ENCODE measurements at places on chromosomes 3 and 15. TPM values are rescaled to one million over a fixed set of nuclear protein-coding genes. Genes with fewer than 3 reads are reported as not detected.
A peak's percentile ranks its signal among the peaks of the same experiment; 100 is the strongest.

- H3K36me3 ChIP-seq = no peaks in the 10 kb centered on the region
- DNase-seq = no peak
- no peak overlapping the region for H3K4me3 ChIP-seq
- no peaks in the 10 kb centered on the region for H3K4me1 ChIP-seq
These were observed 282.6 kb upstream of the MCTP2 start for GRCh38 chr15:93948726-93949125.

- H3K36me3 ChIP-seq = no peaks in the 10 kb centered on the region
- H3K27me3 ChIP-seq = no peaks in the 10 kb centered on the region
- no peak for DNase-seq
These were observed 8.9 kb upstream of the AADACL2 start for GRCh38 chr3:151724576-151725562.

DNA sequence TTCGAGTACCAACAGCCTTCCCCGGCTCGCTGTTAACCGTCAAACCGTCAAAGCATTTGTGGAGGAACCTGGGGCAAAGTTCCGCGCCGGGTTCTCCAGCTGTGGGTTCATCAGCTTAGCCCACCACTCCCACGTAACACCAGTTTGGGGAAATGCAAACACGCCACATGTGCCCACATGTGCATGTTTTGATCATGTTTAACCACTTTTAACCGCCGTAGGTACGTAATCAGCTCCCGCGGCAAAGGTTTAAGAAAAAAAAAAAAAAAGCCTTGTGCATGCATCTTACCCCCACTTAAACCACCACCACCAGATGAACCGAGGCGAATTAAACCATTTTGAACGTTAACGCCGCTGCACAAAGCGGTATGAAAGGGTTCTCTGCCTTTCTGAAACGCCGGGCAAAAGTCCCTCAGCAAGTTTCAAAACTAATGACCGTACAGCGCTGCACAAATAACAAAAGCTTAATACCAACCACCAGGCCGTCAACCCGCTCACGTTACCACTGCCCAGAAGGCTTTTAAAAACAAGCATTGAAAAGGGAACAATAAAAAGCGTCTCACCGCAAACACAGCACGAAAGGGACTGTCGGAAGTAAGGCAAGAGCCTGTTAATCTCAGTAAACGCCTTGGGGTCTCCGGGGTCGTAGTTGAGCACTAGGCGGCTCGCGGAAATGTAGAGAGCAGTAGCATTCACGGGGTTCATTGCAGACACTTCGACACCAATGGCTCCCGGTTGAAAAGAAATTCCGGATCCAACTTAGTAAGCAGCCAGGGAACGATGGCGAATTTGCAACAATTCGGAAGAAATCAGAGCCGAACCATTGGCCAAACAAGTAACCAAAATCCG is 1.5 kb downstream of the MSL2 start:
- no peak for DNase-seq
- no peaks in the 10 kb centered on the region for H3K27me3 ChIP-seq
- H3K36me3 ChIP-seq = no peaks in the 10 kb centered on the region
- peak overlapping the region; percentile 99 for H3K27ac ChIP-seq

DNA sequence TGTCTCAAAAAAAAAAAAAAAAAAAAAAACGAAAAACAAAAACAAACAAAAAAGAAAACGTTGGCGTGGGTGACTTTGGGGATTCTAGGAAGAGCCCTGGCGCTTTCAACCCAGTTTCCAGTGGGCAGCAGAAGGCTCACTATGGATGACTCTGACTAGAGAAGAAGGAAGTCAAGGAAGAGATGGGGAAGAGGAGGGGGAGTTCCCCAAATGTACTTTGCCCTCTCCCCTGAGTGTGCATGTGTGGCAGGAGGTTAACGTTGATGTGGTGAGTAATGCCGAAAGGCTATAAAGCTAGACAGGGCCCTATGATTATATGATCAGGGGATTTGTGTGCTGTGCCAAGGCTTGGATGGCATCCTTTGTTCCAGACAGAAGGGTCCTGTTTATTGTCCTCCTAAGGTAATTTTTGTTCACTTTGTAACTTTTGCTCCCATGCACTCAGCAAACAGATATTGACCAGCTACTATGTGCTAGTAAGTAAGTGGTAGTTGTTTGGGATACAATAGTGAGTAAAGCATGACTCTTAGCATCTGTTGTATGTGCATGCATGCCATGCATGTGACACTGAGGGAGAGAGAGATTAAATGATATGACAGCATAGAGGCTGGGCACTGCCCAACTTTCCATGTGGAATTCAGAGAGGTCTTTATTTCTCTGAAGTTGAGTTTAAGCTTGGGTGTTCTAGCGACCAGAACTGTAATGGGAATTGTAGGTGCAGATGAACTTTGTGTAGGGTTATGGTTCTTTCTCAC is 750 bp upstream of the HHLA2 start:
- peaks cover 10% of the 10 kb centered on the region for H3K4me1 ChIP-seq
- no peak overlapping the region for H3K4me3 ChIP-seq
- no peak for DNase-seq
- H3K27ac ChIP-seq = no peak overlapping the region
- H3K27me3 ChIP-seq = no peaks in the 10 kb centered on the region

GRCh38 chr3:114147251-114147650 is 31.6 kb downstream of the DRD3 start:
- no peaks in the 10 kb centered on the region for H3K36me3 ChIP-seq
- DNase-seq = no peak
- no peak overlapping the region for H3K4me3 ChIP-seq
- no peak overlapping the region for H3K27ac ChIP-seq
- H3K27me3 ChIP-seq = no peaks in the 10 kb centered on the region
- no peaks in the 10 kb centered on the region for H3K4me1 ChIP-seq

The ACKR2 gene
- 3.6 TPM for polyA plus RNA-seq

The NR2E3 gene
- not detected for polyA plus RNA-seq

The GNAT1 gene
- polyA plus RNA-seq = not detected

Data from cardiac muscle cell (in vitro differentiated cells and primary cell).